Activated CD4-positive, alpha-beta T cell treated with anti-CD3 and anti-CD28 coated beads for 1 hour (primary cell): ENCODE measurements at places on chromosomes 16 and 17.

- DNase-seq = no peak
Observed at GRCh38 chr17:19940722-19941464, 36.7 kb downstream of the AKAP10 start.

- no peak for DNase-seq
Observed at GRCh38 chr17:44053125-44053872, 13.2 kb downstream of the LSM12 start.

DNA sequence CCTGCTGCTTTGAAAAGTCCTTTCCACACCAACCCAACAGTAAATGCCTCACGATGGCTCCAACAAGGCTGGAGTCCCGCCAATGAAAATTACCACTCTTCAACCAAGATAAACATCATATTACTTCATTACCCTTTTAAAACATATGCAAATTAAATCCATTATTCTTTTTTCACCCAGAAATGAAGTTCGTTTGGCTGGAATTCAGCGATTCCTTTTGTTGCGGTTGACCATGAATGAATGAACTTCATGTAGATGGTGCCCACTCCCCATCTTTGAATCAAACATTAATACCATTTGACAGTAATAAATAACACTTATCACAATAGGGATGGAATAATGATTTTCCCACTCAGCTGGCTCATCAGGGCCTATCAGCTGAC, 211.5 kb upstream of the TOX3 start:
- no peak for DNase-seq

- no peak for DNase-seq
Observed at GRCh38 chr16:51244887-51245657, 94.0 kb upstream of the SALL1 start.

DNA sequence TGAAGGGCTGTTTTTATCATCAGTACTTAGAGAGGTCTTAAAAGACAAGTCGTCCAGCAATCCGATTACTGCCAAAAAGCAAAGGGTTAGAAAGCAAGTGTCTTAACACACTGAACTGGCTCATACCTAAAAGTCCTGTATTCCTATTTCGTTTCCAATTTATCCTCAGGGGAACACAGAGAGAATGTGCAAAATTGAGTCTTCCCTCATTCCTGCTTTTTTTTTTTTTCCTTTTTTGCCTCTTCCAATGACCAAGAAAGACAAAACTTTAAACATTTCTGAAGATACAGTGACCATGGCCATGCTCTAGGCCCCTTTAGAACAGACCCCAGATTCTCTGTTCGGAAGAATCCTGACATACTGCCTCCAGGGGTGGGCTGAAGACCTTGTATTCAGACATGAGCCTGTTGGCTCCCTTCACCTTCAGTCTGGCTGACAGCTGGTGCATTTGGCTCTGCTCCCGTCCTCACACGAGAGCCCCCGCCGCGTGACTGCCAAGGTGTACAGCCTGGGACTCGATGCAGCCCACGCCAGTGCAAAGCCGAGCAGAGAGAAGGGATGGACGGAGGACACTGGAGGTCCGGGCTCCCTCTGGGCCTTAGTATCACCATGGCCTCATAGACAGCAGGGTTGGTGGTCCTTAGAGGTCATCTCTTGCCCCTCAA, 47.0 kb downstream of the COTL1 start:
- DNase-seq = no peak

DNA sequence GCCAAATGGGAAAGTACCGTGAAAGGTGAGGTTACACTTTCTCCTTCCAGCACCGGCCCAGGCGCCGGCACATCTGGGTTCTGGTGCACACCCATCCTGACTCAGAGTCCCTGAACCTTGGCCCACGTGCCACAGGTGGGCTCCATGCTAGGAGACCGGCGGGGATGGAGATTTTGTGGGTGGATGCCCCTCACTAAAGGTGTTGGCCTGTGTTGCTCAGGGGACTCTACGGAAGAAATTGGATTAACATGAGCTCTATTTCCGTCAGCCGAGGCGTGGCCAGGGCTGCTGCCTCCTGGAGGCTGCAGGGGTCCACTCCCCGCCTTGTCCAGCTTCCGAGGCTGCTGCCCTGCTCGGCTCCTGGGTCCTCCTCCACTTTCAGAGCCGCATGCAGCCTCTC, 30.8 kb downstream of the FBXO31 start:
- no peak for DNase-seq
